ENCODE measurements at places on chromosomes 4 and X.

GRCh38 chr4:148076964-148077363, 345.1 kb downstream of the ARHGAP10 start:
- no peaks in the 10 kb centered on the region for H3K4me1 ChIP-seq
- no peaks in the 10 kb centered on the region for H3K27me3 ChIP-seq

DNA sequence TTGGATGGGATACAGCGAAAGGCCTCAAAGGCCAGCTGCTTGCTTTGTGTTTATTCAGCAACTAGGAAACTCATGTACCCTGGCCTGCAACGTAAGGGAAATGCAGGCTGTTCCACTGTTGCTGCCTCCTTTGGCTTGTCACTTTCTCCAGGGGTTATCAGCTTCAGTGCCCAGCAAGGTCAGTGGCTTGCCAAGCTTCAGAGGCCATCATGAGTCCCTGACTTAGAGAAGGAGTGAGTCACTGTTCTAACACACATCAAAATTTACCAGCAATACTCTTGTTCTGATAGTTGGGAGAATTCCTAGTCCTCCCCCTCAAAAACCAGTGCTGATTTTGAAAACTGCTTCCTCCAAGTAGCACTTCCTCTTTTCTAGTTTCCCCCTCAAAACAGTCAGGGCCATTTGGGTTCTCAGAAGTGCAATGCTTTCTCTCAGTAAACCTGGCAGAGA, 250.8 kb downstream of the ARHGAP24 start:
- H3K4me1 ChIP-seq: no peaks in the 10 kb centered on the region
- H3K4me3 ChIP-seq: no peak overlapping the region
- no peak overlapping the region for H3K27ac ChIP-seq
- no peaks in the 10 kb centered on the region for H3K27me3 ChIP-seq

DNA sequence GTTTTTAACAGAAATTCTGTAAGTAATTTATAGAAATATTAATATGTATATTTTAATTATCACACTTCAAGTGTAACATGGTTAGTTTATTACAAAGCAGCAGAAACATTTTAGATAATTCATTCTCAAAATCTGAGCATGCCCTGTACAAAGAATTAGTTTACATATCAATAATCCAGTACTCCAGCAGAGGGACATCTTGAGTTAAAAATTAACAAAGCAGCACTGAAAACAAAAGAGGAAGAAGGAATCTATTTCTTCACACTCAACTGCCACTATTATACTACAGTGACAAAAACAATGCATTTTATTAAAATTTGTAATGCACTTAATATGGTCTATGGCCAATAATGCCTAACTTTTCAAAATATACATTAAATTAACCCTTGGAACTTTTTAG, 179.1 kb upstream of the KLHL4 start:
- no peaks in the 10 kb centered on the region for H3K27me3 ChIP-seq
- H3K36me3 ChIP-seq: no peaks in the 10 kb centered on the region
- DNase-seq: no peak

- DNase-seq: no peak
- H3K27ac ChIP-seq: no peak overlapping the region
- H3K36me3 ChIP-seq: peaks cover 55% of the 10 kb centered on the region
- no peak overlapping the region for H3K4me3 ChIP-seq
- H3K4me1 ChIP-seq: no peaks in the 10 kb centered on the region
Measured at GRCh38 chr4:67616478-67616877, 58.0 kb downstream of the STAP1 start.

Data from activated CD4-positive, alpha-beta memory T cell treated with anti-CD3 and anti-CD28 coated beads for 36 hours (primary cell).